ENCODE measurements at places on chromosomes 13 and 19.
A peak's percentile ranks its signal among the peaks of the same experiment; 100 is the strongest.

- no peak for DNase-seq
These were observed 374.0 kb downstream of the IRS2 start for GRCh38 chr13:109412283-109412901.

DNA sequence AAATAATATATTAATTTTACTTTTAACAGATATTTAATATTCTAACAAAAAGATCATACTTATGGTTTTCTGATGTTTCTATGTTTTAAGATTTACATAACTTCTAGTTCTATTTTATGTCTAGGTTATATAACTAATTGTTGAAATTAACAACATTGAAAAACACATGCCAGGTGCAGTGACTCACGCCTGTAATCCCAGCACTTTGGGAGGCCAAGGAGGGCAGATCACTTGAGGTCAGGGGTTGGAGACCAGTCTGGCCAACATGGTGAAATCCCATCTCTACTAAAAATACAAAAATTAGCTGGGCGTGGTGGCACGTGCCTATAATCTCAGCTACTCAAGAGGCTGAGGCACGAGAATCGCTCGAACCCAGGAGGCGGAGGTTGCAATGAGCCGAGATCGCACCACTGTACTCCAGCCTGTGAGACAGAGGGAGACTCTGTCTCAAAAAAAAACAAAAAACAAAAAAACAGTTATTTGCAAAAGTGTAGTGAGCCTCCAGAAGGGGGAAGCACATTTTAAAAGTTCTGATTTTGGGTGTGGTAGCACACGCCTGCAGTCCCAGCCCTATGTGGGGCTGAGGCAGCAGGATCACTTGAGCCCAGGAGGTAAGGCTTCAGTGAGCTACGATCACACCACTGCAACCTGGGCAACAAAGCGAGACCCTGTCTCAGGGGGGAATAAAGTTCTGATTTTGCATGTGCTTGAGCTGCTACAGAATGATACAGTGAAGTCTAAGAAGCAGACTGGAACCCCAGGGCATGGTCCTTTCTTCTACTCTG, 18.7 kb downstream of the MIPEP start:
- DNase-seq, result no peak

DNA sequence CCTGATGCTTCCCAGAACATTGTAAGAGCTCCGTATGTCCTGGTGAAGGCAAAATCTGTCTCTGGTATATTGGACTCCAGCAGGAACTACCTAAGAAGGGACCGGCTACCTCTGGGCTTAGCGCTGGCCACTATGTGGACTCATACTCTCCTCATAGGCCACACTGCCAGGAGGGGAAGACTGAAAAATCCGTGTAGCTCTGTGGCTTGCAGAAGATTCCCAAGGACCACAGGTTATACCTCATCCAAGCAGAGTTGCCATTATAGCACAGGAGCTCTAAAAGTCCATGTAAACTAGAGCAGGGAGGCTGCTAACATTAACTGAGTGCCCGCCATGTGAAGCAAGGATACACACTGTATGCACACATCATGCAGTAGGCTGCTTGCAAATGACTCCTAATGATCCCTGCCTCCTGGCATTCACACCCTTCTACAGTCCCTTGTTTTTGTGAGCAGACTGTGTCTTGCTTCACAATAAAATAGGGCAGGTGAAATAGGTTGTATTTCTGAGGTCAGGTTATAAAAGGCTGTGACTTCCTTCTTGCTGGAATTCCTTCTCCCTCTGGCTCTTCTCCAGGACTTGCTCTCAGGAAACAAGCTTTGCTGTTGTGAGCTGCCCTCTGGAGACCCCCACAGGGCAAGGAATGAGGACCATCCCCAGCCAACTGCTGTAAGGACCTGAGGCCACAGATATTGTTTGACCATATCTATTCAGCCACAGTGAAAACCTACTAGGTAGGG, 192.6 kb upstream of the UBL3 start:
- DNase-seq, result no peak

- no peak for DNase-seq
These were observed 1.2 kb upstream of the DPY19L3 start for GRCh38 chr19:32404213-32404932.

DNA sequence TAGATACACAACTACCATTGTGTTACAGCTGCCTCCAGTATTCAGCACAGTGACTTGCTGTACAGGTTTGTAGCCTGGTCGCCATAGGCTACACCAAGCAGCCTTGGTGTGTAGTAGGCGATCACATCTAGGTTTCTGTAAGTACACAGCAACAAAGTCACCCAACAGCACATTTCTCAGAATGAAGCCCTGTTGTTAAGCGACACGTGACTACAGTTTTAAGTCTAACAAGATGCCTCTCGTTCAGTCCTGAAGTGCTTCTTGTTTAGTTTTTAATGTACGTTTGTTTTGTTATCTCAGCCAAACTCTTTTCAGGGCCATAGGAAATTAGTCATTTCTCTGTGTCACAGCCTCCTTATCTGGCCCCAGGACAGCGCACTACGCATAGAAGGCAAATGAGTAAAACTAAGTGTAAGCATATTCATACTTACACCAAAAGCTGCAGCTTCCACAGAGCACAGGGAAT, 50.0 kb upstream of the GPR183 start:
- DNase-seq, result peak; percentile 52

DNA sequence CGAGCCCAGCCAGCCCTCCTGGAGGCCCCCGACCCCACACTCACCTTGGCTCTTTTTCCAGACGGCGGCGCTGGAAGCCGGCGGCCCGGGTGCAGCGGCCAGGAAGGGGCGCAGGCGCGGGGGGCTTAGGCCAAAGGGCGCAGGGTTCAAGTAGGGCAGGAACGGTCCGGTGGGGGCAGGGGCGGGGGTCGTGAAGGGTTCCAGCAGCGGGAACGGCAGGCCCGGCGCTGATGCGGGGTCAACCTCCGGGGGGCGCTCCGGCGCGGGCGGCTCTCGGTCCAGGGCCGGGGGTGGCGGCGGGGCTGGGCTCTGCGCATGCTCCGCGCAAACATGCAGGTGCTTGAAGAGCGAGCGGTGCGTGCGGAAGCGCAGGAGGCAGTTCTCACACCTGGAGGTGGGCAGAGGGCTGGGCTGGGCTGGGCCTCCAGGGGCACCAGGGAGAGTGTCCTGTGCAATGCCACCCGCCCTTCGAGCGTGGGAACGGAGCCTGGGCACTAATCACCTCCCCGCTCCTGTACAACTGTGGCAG, 2.3 kb downstream of the ZNF414 start:
- no peak for DNase-seq

GRCh38 chr13:96652506-96652905, 341.8 kb downstream of the OXGR1 start:
- DNase-seq, result no peak

GRCh38 chr19:3344608-3345598, 21.5 kb upstream of the NFIC start:
- DNase-seq, result no peak

DNA sequence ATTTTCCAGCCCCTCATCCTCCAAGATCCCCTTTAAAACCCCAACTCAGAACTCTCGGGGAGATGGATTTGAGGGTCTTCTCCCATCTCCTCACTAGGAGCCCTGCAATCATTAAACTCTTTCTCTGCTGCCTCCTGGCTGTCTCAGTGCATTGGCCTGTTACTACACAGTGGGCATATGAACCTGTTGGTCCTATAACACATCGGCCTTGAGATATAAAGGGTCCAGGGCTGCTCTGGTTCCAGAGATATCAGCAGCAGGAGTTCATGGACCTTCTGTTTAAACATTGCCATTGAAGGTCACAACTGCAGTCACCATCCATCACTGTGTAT, 3.8 kb upstream of the METTL21C start:
- DNase-seq, result no peak

DNA sequence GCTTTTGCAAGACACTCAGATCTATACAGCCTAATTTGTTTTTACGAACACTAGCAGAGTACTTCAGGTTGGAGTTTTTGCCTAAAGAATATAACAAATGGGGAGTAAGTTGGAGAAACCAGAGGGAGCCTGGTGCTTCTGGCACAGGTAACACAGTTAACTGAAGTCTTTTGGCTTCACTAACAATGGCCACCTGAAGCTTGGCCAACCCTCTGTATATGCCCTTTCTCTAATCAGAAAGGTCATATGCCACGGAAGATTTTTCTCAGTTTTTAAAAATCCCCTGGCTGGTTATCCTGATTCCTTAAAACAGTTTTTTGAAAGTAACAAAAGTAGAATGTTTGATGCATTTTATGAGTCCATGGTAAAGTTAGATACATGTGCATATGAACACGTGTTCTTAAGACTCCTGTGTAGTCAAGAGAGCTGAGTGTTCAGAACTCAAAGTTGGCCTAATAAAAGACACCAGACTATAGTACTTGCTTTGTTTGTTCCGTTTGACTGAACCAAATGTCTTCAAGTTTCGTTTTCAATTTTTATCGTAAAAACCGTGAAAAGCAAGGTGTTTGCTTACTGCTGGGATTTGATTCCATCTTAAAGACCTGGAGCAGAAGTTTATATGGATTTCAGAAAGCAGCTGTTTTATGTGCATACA, 137.5 kb downstream of the KCNRG start:
- peak; percentile 11 for DNase-seq

DNA sequence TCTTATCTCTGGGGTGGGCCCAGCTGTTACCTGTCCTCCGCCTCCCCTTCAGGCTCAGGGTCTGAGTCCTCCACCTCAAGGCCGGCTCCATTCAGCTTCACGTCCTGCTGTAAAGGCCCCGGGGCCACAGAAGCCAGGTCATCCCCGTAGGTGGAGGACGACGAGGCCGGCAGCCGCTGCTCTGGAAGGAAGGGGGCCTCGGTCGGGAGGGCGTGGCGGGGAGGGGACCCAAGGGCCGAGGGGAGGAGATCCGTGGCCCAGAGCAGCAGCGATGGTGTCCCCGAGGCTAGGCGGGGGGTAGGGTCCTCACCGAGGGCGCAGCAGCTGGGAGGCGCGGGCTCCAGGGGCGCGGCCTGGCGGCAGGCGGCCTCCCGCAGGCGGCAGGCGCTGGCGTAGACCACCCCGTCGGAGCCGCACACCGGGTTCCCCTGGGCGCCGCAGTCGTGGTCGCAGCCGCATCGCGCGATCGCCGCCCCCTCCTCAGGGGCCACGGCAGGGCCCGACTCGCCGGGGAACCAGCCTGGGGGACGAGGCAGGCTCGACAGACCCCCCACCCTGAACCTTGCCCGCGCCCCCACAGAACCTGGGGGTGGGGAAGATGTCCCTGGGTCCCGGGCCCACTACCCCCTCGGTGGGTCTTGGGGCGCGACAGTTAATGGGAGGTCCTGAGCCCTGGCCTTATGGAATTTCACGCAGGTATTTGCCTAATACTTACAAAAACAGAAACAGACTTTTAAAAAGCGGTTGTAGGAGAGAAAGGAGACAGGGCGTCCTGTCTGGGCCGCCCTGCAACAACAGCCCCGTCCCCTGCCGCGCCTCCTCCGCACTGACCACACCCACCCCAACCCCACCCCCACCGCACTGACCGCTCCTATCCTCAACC, 7.6 kb downstream of the F2RL3 start:
- DNase-seq, result no peak

GRCh38 chr13:48397744-48398143, 15.2 kb downstream of the LPAR6 start:
- DNase-seq, result no peak

GRCh38 chr13:90889906-90890834, 457.3 kb upstream of the MIR17HG start:
- no peak for DNase-seq

DNA sequence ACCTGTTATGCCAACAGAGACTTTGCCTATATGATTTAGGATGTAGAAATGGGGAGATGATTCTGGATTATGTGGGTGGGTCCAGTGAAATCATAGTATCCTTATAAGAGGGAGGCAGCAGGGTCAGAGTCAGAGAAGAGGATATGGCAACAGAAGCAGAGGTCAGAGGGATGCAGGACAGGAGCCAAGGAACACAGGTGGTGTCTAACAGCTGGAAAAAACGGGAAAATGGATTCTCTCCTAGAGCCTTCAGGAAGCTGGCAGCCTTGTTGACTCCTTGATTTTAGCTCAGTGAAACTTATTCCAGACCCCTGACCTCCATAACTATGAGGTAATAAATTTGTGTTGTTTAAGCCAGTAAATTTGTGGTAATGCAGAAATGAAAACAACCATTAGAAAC, 28.8 kb upstream of the OXGR1 start:
- DNase-seq, result no peak

GRCh38 chr13:44747179-44747578, 171.0 kb upstream of the TSC22D1 start:
- DNase-seq, result no peak

- no peak for DNase-seq
These were observed 3.7 kb downstream of the CALM3 start for GRCh38 chr19:46604781-46605355.

GRCh38 chr19:8096071-8096470, 43.5 kb downstream of the CCL25 start:
- DNase-seq, result no peak

DNA sequence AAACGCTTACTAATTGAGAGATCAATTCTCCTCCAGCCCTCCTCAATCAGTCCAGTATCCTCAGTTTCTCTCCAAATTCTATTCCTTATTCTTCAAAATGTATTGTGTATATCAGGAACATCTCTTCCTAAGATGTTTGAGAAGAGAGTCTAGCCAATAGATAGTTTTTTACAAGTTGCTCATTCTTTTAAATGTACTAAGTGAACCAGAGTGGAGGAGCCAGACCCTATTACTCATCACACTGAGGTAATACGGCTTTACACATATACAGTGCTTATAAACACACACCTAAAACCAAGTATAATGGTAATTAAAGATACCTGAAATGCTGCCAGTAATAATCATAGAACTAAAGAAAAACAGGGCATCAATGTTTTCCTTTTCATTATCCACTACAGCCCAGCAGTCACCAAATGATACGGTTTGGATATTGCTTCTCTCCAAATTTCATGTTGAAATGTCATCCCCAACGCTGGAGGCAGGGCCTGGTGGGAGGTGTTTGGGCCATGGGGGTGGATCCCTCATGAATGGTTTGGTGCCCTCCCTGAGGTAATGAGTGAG, 45.2 kb upstream of the HMGB1 start:
- no peak for DNase-seq

GRCh38 chr13:25529425-25529824, 157.7 kb downstream of the ATP8A2 start:
- no peak for DNase-seq

DNA sequence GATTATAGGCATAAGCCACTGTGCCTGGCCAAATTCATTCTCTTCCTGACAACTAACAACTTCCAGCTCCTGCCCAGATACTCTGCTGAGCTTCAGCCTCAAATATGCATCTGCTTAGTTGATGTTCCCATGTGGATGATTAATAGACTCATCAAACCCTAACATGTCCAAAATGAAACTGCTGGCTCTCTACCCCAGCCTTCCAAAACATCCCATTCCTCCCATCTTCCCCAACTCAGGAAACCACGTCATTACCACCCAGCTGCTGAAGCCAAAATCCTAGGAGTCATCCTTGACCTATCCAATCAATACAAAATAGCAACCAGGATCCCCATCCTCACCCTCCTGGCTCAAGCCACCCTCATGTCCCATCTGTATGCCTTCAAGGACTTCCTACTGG, 20.9 kb downstream of the POU2F2 start:
- no peak for DNase-seq

GRCh38 chr13:25196971-25197370, 24.9 kb upstream of the AMER2 start:
- DNase-seq, result no peak

- DNase-seq, result no peak
These were observed 253.2 kb downstream of the SUCLA2 start for GRCh38 chr13:47747901-47748300.

All from CD4-positive, alpha-beta T cell treated with Interleukin-1 beta for 1 hour (primary cell).